CD8-positive, alpha-beta memory T cell (primary cell): ENCODE measurements at places on chromosomes 1 and 21.

DNA sequence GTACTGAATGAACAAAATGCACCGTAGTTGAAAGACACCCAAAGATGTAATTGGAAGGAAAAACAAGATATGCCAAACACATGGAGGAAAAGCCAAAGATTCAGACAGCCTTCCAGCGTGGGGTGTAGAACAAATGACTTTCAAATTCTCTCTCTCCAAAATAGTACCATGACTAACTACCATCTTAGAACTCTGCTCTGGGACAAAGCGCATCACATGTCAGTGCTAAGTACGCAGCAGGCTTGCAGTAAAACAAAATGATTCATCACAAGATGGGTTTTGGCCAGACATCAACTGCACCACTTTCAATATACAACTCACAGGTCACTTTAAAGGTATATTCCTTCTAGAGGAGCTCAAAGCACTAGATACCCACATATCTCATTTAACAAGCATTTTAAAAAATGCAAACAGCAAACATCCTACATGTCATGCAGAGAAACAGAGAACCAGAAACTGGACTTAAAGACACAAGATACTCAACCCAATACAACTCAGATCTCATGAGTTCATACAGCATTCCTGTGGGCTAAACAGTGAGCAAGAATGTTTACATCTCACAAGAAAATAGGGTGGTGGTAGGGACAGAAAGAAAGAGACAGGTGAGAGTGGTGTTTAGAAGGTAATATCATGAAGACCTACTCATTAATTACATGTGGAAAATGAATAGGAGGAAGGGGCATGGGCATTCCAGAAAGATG is 75.7 kb downstream of the BCAR3 start:
- DNase-seq, result no peak

DNA sequence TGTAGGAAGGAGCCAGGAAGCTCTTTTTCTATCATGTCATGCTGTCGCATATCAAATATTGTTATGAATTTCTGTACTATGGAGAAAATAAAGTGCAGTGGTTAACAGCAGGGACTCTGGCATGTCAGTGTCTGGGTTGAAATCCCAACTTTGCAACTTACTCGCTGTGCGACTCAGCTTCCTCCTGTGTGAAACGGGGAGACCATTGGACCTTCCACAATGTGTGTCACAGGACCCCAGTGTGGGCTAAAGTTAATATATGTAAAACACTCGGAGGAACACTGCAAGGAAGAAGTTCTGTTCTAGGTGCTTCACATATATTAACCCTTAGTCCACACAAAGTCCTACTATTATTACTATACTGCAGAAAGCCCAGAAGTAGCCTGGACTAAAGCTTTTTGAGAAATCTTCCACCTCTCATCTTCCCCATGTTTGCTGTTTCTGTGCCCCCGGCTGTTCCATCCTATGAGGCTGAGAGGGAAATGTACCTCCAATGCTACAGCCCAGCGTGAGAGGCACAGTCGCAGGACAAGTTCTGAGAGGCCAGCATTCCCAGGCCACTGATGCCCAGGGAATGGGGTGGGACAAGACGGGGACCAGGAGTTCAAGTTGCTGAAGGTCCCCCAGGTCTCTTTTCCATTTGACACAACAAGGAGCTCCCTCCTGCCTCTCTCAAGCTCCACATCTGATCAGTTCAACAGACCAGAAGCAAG is 1.9 kb downstream of the CHIT1 start:
- no peak for DNase-seq

- DNase-seq, result peak; percentile 57
Observed at GRCh38 chr1:10693497-10694273, 102.8 kb downstream of the CASZ1 start.

DNA sequence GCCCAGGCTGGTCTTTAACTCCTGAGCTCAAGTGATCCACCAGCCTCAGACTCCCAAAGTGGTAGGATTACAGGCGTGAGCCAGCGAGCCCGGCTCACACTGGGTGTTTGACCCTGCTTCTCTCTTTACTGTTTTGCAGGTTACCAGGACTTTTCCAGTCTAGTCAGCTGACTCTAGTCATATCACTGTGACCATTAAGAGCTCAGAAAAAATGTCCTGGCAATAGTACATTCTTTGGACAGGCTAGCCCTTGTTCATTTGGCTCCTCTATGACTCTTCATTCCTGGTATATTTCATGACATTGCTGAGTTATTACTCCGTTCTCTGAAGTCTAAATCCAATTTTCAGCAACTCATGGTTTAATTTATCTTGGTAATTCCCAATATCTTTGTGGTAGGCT is 8.0 kb upstream of the CA6 start:
- DNase-seq, result no peak

GRCh38 chr1:64041371-64042131 is 161.9 kb upstream of the UBE2U start:
- no peak for DNase-seq

DNA sequence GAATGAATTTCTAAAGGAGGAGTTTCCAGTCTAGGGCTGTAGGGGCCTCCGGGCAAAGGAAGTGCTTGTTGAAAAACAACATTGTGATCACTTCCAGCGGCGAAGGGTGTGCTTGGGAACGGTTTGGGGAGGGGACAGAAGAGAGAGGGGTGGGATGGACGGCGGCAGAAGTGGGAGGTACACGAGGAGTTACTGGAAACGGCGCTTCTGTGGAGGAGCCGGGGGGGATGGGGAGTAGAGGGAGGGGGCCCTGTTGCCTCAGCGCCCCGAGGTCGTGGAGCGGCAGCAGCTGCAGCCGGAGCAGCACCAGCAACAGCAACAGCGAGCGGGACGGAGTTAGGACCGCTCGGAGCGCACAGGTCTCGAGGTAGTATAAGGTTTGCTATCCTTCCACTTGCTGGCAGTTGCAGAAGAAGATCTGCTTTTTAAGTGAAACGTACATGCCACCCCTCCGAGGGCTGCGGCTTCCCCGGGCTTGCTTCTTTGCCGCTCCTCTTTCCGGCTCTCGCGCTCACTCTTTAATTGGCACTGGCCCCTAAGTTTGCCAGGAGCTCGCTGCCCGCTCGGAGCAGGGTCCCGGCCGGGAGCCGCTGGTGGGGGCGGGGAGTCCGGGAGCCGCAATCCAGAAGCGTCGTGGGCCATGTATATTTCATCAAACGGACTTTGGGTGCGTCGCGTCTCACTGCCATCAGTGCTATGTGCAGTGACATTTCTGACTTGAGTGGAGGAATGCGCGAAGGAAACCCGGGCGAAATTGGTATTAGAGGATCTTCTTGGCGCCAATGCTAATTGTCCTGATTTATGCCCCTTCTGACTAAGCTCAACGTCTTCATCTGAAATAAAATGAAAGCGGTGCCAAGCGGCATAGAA is 771 bp upstream of the NTNG1 start:
- peak; percentile 46 for DNase-seq

GRCh38 chr1:93969887-93970286 is 60.7 kb upstream of the GCLM start:
- DNase-seq, result no peak

DNA sequence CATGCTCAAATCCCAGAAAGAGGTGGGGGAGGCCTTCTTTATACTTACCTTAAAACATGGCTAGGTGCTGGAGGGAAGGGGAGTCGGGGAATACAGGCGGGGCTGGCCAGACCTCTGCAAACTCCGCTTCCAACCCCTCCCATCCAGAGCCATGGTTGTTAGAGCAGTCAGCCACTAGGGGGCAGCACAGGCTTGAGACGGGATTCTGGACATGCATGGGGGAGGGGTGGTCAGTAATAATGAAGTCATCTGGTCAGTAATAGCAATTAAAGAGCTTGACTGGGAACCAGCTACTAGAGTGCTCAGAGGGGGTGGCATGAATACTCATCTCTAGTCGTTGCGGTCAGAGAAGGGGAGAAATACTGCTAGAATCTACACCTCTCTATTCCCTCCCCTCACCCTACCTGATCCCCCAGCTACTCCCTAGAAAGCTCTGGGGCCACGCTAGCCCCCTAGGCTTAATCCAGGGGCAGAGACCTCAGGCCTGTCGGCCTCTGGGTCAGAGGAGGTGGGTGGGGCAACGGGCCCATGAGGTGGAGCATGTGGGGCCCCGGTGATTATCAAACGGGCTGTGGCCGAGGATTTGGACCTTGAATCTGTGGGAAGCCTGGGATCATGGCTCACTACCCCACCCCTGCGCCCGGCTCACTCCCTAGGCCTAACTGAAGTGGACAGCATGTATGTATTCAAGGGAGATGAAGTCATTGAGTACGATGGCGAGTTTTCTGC is 2.9 kb downstream of the CASQ1 start:
- DNase-seq, result peak; percentile 58

GRCh38 chr1:168243636-168244212 is 17.9 kb downstream of the SFT2D2 start:
- no peak for DNase-seq

DNA sequence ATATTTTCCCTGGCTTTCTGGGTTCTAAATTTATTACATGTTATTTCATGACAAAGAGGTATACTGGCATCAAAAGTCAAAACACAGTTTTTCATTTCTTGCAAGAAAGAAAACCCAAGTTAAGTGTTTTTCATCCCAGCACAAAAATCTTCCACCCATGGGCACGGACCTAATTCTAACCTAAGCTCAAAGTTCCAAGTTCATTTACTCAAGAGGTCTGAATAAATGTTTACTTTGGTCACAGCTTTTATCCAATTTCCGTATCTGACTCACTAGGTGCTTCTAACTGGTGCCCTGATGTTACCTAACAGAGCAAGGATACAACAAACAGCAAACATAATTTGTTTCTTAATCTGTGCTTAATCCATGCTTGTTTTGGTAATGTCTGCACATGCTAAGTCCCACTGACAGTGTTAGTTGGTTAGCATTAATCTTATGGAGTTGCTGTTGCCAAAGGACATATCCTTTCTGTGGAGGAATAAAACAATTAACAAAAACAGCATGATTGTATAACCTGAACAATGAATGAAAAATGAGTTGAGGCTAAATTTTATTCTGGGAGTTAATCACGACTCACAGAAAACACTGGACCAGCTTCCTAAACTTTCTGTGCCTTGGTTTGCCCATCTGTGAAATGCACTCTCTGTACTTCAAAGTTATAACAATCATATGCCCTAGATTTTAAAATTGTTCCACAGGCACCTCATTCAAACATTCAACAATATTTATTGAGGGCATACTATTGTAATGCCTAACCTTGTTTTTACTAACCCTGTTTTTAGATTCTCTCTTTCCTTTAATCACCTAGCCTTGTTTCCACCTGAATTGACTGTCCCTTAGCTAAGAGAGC is 4.2 kb upstream of the CHD1L start:
- DNase-seq, result no peak

GRCh38 chr21:36205962-36206361 is 49.3 kb downstream of the DOP1B start:
- DNase-seq, result no peak

- no peak for DNase-seq
Observed at GRCh38 chr21:39047046-39047445, 136.2 kb downstream of the PSMG1 start.

GRCh38 chr1:3834701-3835100 is 22.3 kb downstream of the CEP104 start:
- no peak for DNase-seq

DNA sequence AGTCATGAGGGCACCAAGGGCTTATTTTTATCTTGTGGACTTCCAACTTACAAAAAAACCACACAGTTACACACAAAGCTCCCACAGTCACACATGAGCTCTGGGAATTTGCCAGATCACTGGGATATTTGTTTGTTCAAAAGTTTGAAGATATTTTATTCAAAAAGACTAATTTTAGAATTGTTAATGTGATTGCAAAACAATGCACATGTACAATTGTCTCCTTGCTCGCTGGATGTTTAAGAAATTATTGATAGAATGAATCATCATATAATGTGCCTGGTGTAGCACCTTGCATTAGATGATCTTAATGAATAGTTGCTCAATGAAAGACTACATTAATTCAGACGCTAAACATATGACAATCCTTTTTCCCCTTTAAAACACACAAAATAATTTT is 570.3 kb downstream of the LMO4 start:
- no peak for DNase-seq

DNA sequence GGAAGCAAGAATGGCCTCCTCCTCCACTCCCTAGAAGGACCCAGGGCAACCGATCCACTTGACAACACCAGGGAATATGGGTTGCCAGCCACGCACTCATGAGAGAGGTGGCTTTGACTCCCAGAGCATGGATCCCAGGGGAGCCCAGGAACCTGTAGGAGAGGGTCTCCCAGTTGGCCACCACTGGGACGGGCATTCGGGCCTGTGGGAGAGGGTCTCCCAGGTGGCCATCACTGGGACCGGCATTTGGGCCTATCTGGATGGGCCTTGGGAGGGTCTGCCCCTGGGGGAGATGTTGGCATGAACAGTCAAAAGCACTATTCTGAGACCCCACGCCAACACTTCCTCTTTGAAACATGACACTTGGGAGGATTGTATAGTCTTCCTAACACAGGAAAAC is 565 bp downstream of the TFF1 start:
- no peak for DNase-seq

GRCh38 chr1:185645162-185645640 is 89.0 kb upstream of the HMCN1 start:
- DNase-seq, result no peak

DNA sequence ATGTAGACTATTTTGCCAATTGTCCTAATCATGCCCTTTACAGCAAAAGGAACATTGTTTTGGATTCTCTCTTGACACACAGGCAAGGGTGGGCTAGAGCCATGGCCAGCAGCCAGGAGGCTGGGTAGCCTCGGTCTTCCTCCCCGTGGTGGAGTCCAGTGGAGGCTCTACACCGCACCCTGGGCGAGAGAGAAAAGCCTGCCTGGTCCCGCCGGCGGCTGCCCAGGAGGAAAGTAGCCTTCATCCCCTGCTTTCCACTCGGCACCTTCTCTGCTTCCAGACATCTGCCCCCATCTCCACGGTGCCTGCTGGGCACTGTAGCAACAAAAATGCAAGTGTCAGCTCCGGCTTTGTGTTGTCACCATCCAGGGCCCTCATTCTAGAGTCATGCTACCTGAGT is 21.6 kb downstream of the PROK1 start:
- DNase-seq, result no peak

- DNase-seq, result no peak
Observed at GRCh38 chr1:76615253-76616035, 251.8 kb upstream of the ST6GALNAC5 start.

DNA sequence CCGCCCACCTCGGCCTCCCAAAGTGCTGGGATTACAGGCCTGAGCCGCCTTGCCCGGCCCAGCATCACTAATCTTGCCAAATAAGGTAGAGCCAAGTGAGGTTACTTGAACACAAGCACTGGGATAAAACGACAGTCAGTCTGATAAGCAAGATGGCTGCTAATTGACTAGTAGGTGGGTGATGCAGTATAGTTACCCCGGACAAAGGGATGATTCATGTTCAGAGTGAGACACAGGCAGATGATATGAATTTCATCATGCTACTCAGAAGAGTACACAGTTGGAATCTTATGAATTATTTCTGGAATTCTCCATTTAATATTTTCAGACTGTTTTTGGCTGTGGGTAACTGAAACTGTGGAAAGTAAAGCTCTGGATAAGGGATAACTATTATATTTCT is 178.4 kb downstream of the USP25 start:
- DNase-seq, result no peak

DNA sequence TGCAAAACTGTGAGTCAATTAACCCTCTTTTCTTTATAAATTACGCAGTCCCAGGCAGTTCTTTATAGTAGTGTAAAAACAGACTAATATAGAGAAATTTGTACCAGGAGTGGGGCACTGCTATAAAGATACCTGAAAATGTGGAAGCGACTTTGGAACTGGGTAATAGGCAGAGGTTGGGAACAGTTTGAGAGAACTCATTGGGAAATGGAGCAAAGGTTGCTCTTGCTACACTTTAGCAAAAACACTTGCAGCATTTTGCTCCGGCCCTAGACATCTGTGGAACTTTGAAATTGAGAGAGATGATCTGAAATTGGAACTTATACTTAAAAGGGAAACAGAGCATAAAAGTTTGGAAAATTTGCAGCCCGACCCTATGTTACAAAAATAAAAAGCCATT is 810.9 kb downstream of the LTN1 start:
- no peak for DNase-seq
